ENCODE measurements at places on chromosomes 6 and 20.

DNA sequence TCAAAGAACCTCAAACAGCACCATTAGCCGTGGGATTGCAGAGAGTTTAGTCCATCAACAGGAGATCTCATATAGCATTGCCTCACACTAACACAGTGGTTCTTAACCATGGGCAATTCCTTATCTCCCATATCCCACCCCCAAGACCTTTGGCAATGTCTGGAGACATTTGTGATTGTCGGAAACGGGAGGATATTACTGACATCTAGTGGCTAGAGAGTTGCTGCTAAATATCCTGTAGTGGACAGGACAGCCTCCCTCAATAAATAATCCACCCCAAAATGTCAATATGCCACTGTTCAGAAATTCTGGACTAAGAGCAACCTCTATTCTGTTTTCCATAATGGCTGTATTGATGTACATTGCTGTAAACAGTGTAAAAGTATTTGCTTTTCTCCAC lies 210.1 kb upstream of the CCN2 start:
- DNase-seq = peak; percentile 12

GRCh38 chr20:21364413-21364812 lies 32.9 kb downstream of the NKX2-4 start:
- DNase-seq = no peak

DNA sequence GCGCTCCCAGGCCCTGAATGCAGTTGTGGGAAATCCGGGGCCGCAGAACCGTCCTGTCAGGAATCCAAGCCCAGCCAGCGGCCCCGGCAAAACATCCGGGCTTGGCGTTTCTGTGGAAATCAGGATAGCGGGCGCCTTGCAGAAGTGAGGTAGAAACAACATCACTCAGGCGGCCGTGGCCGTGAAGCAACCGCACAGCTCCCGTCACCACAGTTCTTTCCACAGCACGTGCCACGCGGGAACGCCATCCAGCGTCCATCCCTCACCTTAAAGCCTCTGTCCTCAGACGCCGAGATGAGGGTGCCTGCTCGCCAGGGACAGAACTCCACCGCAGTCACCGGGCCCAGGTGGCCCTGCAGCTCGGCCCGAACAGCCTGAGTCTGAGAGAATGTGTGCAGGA lies 34.1 kb downstream of the WDR27 start:
- DNase-seq = no peak

GRCh38 chr6:129552413-129552812 lies 157.6 kb downstream of the ARHGAP18 start:
- DNase-seq = no peak

- DNase-seq = peak; percentile 56
Observed at GRCh38 chr6:151239603-151240035, at the start of gene AKAP12. AKAP12 (plus strand) TSS chr6:151239967; CDS start chr6:151240563, 596 bp downstream.

DNA sequence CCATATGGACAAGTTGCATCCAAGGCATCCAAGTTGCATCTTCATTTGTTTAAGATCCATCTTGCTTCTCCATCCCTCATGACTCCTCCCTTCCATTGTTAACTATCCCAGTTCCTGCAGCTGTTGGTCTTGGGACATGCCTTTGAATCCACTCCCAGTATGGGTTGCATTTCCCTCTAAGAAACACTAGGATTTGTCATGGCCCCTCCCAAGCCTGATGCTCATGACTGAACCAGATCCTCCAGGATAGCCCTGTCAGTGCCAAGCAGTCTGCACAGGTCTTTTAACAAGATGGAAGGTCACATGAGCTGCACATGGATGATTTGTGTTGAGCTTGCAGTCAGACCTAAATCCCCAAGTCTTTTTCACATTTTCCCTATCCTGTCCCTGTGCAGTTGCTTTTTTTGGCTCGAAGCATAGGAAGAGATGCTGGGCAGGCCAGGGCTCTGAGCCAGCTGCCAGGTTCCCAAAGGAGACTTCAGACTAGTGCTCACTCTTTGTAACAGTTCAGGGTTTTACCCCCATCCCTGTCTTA lies 4.2 kb downstream of the PPP2R5D start:
- DNase-seq = peak; percentile 41

DNA sequence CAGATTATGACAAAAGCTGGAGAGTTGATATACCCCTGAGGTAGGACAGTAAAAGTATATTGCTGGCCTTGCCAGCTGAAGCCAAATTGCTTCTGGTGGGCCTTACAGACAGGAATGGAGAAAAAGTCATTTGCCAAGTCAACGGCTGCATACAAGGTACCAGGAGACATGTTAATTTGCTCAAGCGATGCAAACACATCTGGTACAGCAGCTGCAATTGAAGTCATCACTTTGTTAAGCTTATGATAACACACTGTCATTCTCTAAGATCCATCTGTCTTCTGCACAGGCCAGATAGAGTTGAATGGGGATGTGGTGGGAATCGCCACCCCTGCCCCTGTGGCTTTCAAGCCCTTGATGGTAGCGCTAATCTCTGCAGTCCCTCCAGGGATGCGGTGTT lies 40.4 kb upstream of the POPDC3 start:
- DNase-seq = no peak

DNA sequence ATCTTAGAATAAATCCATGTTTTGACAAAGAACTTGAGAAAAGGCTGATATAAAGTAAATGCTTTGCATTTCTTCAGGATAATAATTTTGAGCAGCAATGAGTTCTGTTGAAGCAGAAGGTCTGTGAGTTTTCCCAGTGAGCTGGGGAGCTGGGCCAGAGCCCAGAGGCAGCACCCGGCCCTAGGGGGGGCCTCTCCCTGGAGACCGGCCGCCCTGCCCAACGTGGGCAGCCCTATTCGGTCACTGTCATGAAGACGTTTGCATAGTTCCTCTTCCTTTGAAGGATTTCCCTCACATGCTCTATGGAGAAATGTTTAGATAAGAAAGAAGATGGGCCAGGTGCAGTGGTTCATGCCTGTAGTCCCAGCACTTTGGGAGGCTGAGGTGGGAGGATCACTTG lies 404.8 kb downstream of the THBS2 start:
- DNase-seq = no peak

DNA sequence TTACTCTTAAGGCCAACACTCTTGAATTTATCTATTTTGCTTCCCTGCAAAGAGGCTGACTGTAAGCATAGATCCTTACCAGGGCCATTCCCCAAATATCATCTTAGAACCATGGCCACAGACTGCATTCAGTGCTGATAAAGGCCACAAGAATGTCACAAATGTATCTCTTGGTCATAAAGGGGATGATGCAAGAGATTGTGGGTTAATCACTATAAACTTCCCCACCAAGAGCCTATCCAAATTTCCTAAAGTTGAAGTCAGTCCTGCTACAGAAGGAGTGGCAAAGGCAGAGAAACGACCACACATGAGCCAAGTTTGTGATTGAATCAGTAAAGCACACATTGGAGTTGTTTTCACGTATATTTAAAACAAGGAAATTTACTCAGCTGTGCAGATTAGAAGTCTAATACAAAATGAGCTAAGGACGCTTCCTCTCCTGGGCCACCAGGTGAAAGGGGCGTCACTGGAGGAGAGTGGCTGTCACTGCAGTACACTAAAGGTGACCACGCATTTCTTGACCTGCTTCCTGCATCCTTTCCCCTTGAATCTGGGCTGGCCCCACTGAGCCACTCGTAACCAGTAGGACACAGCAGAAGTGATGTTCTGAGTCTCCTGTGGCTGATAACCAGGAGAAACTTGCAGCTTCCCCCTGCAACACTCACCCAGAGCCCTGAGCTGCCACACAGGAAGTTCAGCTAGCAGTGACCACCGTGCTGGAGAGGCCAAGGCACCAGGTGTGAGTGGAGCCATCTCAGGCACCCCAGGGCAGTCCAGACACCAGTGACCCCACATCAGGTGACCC lies 181.9 kb downstream of the SYNDIG1 start:
- peak; percentile 82 for DNase-seq

DNA sequence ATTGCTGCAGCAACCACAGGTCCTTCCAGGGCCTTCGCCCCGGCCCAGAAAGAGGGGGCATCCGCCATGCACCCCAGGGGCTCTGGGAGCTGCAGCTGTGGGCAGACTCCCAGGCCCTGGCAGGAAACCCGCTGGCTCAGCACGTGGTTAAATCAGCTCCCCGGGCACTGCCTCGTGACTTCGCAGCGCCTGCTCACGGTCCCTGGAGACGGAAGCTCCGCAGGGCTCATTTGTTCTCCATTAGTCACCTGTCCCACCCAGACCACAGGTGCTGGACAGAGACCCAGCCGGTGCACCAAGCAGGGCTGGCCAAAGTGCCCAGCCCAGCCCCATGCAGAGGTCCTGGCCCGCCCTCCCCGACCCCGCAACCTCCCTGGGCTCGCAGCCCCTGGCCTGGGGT lies 14.7 kb downstream of the KCNQ2 start:
- peak; percentile 71 for DNase-seq

DNA sequence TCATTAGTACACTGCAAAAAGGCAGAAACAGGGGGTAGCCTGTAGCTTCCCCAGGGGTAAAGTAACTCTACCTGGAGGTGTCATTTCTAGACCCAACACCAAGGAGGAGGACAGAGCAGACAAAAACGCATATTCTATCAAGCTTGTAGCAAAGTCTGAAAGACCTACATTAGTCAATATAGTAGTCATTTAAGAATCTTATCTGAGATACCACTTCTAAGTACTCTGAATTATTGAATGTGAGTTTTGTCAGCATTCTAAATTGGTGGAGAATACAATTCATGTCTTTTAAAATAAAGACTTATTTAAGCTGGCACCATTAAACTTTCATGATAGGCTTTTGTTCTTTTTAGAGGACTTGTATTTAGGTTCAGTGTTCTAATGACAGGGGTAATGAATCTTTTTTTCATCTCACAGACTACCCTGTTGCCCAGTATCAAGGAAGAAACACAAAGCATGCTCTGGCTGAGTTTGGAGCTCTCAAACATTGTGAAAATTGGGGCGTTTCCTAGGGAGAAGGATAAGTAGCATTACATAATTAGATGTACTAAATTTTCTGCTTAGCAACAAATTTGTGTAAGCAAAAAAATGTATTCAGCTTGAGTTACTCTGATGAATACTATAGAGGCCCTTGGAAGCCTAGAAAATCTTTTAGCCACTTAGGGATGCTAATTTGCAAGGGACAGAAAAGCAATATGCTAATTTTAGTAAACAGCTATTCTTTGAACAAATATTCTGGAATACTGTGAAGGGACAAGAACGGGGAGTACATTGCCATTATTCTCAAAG lies 255.4 kb upstream of the HSF2 start:
- DNase-seq = no peak

GRCh38 chr6:43878823-43879495 lies 108.9 kb downstream of the VEGFA start:
- no peak for DNase-seq

GRCh38 chr6:170444056-170444591 lies 109.0 kb downstream of the PSMB1 start:
- no peak for DNase-seq

- no peak for DNase-seq
Observed at GRCh38 chr6:30231067-30231466, 17.9 kb upstream of the TRIM26 start.
